Activated naive CD4-positive, alpha-beta T cell treated with anti-CD3 and anti-CD28 coated beads, Interleukin-2, amount 50 U/mL, for 72 hours (primary cell): ENCODE measurements at places on chromosomes 13 and 19.

GRCh38 chr19:35781650-35782049 is 6.3 kb downstream of the ARHGAP33 start:
- DNase-seq: no peak

DNA sequence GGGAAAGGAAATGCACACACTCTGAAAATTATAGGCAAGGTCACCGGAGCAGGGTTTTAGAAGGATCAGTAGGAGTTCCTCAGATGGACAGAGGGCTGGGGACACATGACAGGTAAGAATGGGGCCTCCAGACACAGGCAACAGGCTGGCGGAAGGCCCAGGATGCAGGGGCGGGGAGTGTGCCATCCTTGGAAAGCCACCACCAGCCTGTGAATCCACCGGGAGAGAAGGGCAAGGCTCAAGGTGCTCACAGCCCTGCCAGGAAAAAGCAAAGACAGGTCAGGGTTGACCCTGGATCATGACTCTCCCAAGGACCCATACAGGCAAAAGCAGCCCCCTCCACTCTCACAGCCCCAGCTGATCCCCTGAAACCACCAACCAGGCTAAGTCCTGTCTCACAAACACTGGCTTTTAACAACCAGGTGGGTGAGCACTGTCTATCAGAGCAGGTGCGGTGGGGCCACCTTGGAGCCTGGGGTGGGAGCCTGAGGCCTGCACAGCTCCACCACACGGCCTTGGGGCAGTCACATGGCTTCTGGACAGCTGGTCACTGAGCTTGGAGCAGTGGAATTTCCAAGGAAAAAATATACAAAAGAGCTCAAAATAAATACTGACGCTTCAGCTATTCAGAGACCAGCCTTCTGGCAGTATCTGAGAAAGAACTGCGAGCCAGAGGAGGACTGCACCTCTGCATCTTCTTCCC is 35.2 kb upstream of the ISYNA1 start:
- no peak for DNase-seq

GRCh38 chr19:2490659-2491058 is 14.7 kb downstream of the GADD45B start:
- no peak for DNase-seq

DNA sequence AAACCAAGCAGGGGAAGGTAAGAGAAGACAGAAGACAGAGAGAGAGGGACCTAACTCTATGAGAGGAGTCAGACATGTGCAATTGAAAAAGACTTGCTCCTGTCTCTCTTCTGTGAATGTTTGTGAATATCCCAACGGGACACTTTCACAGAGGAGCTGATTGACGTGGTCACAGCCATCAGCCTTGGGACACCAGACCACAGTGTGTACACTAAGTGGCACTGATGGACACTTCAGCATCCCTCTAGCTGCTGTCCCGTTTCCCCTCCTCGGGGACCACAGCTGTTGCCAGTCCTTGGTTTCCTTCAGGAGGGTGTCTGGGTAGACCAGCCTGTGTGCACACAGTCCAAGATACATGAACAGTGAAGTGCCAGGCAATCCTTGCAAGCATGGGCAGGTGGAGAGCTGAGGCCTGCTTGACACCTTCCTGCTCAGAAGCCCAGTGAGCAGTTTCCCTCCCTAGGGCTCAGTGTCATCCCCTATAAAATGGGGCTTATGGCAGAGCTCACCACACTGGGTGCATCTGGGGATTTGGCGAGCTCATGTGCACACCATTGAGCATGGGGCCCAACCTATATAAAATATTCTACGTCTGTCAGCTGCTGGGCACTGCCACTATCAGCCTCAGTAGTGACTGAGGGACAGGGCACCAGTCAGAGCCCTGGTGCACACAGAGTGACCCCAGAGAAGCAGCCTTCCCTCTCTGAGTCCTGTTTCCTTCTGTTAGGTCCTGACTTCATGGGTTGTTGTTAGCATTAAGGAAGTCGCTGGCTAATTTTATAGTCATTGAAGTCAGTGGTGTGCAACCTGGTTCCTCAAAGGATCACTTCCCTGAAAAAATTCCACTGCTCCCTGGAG is 4.3 kb upstream of the USF2 start:
- peak; percentile 53 for DNase-seq

DNA sequence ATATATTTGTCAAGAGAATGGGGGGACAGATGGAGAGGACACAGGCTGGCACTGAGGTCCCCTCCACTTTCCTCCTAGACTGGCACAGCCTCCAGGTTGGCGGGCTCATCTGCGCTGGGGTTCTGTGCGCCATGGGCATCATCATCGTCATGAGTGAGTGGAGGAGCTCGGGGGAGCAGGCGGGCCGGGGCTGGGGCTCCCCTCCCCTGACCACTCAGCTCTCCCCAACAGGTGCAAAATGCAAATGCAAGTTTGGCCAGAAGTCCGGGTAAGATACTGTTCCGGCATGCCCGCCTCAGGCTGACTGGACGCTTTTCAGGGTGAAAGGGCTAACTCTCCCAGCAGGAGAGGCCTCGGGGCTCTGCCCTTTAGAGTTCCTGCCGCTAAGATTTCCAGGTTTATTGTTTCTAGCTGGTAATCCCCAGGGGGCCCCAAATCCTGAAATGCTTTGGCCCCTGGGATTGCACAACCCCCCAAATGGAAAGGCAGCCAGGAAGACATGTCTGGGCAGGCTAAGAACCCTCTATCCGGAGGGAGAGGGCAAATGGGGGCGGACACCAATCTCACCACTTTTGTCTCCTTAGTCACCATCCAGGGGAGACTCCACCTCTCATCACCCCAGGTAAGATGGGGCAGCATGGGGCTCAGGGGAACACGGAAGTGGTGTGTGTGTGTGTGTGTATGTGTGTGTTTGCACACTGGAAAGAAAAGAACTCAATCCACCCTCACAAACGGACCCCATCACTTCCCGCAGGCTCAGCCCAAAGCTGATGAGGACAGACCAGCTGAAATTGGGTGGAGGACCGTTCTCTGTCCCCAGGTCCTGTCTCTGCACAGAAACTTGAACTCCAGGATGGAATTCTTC is 7.3 kb downstream of the FXYD3 start:
- no peak for DNase-seq
